ENCODE measurements at places on chromosomes 3 and 15. TPM values are rescaled to one million over a fixed set of nuclear protein-coding genes. Genes with fewer than 3 reads are reported as not detected.

The CISH gene
- total RNA-seq: 0.53 TPM

The SPTBN5 gene
- 3.9 TPM for total RNA-seq

The GNB4 gene
- 61.1 TPM for total RNA-seq

The GABRB3 gene
- total RNA-seq: not detected

The CCK gene
- total RNA-seq: not detected

DNA sequence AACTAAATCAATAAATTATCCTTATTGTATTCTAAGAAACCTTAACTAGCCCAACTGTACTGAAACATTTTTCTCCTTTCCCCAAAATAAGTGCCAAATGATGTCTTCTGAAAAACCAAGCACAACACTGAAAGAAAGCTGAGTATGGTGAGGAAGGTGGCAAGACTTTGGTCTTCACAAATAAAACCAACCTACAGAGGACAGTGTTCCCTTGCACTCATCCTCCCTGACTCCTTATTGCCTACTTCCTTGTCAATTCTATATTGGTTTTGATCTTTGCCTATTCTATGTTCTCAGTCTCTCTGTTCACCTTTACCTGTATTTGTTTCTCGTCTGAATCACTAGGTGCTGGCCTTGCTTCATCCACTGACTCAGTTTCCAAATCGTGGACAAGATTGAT lies 490.1 kb upstream of the ZNF385D start:
- DNase-seq: no peak

DNA sequence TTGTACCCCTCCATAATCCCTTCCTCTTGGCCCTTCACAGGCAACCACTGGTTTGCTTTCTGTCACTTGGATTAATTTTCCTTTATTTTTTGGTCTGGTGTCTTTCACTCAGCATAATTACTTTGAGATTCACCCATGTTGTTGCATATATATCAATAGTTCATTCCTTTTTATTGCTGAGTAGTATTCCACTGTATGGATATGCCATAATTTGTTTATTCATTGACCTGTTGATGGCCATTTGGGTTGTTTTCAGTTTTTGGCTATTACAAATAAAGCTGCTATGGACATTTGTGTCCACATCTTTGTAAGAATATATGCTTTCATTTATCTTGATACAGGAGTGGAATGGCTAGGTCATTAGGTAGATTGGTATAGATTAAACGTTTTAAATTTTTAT lies 5.9 kb upstream of the ZNF621 start:
- no peak for DNase-seq

DNA sequence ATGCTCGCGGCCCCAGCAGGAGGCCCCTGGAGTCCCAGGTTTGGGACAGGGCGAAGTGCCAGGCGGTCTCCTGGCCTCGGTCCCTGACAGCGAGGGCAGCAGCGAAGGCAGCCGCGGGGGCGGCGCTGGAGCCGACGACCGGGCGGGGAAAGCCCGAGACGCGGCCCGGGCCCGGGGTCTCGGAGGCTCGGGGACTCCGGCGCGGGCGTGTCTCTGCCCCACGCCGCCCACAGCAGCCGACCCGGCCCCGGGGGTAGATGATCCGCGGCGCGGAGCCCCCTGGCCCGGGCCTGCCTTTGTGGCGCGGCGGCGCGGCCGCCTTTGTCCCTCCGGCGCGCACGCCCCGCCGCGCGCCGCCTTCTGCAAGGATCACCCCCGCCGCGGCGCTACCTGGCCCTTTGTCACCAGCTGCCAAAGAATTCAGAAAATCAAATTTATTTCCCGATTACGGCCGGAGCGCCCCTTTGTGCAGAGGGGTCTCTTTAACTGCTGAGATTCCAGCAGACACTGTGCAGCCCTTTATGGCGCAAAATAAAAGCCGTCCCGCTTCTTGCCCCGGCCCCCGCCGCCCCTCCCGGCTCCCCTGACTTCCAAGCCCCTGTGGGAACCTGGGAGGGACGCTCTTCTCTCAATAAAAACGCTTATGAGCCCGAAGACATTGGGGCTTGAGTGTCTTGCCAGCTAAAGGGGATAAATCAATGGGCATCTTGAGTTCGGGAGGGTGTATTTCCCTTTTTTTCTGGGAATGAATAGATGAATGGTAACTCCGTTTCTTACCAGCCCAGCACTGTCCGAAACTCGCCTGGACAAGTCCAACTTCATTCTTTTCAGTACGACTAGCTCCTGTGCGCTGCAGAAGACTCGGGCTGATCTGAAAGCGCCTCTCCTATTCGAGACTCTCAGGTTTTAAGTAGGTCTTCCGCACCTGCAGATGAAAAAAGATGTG lies 68.4 kb downstream of the HES1 start:
- no peak for DNase-seq

GRCh38 chr3:54358316-54358715 lies 236.0 kb downstream of the CACNA2D3 start:
- no peak for DNase-seq

GRCh38 chr15:76976572-76977270 lies 18.2 kb upstream of the PSTPIP1 start:
- no peak for DNase-seq

DNA sequence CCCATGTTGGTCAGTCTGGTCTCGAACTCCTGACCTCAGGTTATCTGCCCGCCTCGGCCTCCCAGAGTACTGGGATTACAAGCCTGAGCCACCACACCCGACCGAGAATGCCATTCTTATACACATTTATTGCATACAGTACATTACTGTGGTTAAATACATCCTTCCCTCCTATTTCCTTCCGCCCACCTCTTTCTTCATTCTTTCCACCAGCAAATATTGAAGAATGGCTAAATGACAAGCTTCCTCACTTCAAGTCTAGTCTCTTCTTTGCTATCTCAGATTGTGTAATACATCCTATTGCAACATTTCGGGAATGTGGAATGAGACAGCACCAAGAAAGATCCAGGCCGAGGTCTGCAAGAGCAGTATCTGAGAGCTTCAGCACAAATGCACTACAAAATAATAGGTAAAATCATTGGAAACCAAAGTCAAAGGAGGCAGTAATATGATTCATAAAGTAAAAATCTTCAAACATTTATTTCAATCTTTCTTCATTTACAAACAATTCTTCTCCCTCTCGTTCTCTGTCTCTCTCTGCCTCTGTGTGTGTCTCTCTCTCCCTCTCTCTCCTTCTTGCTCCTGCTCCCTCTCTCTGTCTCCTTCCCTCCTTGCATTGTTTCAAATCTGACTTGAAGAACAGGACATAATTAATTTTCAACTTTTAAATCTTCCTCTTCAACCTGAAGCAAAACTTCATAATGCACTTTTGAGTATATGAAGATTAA lies 94.7 kb upstream of the TGFBR2 start:
- DNase-seq: peak; percentile 94
